ENCODE measurements at places on chromosomes 4 and X. TPM values are rescaled to one million over a fixed set of nuclear protein-coding genes. Genes with fewer than 3 reads are reported as not detected.

GRCh38 chr4:120431180-120431579, 364.5 kb upstream of the MAD2L1 start:
- no peak for DNase-seq
- no peak overlapping the region for H3K27ac ChIP-seq
- H3K27me3 ChIP-seq = no peaks in the 10 kb centered on the region
- H3K4me3 ChIP-seq = no peak overlapping the region
- H3K36me3 ChIP-seq = no peaks in the 10 kb centered on the region

The ZIC3 gene
- total RNA-seq = not detected

DNA sequence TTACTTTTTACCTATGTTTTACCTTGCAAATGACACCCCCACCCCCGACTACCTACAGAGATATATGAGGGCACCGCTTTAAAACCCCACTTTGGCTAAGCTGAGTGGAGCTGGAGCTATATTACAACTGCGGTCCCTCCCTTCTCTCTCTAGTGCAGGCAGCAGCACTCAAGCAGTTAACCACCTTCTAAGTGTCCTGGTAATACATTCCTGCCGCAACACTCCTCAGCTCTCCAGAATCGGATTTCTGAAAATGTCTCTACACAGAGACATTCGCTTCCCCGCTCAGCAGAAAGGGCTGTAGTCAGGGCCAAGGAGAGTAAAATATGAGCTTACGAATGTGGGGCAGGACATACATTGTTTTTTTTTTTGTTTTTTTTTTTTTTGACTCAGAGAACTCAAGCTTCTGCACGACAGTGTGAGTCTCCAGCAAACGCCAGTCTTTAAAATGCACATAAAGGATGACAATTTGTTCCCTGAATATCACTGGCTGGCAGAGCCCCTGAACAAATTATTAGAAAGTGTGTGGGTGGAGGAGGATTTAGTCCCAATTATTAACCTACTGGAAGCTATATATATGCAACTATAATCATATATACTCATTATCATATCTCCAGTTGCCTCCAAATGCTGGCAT, 287.0 kb upstream of the TET2 start:
- no peaks in the 10 kb centered on the region for H3K4me1 ChIP-seq
- no peaks in the 10 kb centered on the region for H3K36me3 ChIP-seq
- DNase-seq = no peak

The TNMD gene
- total RNA-seq = not detected

The ANXA5 gene
- total RNA-seq = 186 TPM
